Activated CD4-positive, alpha-beta T cell treated with anti-CD3 and anti-CD28 coated beads, Interleukin-2, amount 10 ng/mL, durations not matched to agents 24 days and 14 days (primary cell): ENCODE measurements at places on chromosomes 11 and 22.

DNA sequence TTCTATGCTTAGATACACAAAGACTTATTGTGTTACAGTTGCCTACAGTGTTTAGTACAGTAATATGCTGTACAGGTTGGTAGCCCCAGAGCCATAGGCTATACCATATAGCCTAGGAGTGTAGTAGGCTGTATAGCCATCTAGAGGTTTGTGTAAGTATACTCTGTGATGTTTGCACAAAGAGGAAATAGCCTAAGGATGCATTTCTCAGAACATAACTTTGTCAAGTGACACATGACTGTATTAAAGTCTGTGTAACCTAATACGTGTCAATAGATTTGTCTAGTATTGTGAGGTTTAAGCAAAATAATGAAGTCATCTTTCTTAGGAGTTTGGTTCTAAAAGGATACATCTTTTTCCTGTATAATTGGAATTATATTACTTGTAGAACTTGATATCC is 5.5 kb downstream of the ZC3H12C start:
- DNase-seq: no peak

GRCh38 chr11:64935359-64936081 is at the start of gene GPHA2:
TSS of gene GPHA2 (minus strand) at chr11:64935893. CDS start at chr11:64935460, 433 bp downstream.
- no peak for DNase-seq

GRCh38 chr11:74731301-74732094 is at the start of gene CHRDL2:
TSS of gene CHRDL2 (minus strand) at chr11:74731426. CDS start at chr11:74730888, 538 bp downstream.
- DNase-seq: no peak

DNA sequence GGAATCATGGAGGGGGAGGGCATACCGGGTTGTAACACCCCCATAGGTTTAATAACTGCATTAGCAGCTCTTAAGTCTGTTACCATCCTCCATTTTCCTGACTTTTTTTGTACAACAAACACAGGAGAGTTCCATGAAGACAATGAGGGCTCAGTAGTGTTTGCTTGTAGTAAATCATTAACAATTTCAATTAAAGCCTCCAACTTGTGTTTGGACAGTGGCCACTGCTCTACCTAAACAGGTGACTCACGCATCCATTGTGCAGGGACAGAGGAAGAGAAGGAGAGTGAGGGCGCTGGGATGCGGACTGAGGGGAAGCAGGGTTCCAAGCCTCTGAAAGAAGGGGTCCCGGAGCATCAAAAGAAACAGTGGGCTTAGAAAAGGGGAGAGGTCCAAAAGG is 21.3 kb upstream of the MTNR1B start:
- DNase-seq: no peak

DNA sequence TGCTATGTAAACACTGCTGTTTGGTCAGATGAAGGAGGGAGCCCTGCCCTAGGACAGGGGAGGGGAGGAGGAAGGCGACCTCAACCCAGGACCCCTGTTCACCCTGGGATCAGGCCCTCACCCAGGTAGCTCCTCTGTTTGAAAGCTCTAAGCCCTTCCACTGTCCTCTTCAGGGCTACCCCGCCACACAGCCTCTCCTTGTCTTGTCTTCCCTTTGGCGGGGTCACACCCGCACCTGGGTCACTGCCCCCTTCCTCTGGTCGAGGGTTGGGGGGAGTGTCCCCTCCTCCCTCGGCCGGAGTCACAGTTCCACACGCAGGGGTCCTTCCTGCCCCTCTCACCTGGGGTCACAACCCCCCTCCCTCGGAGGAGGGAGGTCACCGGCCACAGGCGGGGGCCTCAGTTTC is 463 bp upstream of the PTPMT1 start:
- DNase-seq: no peak

DNA sequence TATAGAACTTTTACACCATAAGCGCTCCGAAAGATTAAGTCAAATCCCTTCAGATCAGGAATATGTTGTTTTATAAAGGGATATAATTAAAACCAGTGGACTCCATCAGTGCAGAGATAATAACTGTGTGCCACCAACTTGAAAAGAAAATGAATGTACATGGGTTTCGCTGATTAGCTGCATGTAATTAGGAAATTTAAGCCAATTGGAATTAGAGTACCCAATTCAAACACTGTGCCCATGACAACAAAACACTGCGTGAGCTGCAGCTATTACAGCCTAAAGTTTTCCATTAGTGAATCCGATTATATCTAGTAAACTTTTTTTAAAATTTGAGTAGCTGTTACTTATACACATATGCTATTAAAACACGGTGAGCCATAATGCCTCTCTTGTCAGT is 392.3 kb upstream of the ARHGAP42 start:
- DNase-seq: no peak

DNA sequence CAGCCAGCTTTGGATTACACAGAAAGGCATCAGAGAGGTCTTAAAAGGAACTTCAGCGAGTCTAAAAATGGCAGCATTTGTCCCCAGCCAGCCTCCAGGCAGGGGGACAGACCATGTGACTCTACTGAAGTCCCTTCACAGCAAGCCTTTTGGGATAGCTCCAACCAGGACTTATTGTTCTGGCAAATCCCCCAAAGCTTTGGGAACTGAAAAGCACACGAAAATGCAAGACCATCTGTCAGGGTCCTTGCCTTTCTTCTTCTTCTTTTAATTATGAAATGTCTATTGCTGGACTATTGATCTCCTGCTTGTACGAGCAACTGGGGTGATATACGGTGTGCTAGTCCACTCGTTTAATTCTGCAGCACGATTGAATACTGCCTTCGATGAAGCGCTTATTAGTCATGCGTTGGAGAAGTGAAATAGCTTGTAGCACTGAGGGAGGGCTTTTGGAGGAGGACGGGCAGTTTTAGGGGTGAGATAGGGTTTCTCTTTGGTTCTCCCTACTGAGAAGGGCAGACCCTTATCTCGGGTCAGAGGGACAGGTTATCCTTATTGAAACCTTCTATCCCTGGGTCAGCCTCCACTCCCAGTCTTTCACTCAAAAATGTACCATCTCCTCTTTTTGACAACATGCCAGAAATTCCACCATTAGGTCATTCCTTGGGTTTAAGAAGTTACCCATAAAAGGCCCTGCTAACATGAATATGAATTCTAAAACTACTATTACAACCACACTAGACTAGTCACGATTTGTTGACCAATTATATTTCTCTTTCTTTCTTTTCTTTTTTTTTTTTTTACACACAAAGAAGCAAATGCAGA is 416.4 kb downstream of the MIAT start:
- DNase-seq: no peak

- no peak for DNase-seq
These were observed 63.1 kb upstream of the YWHAH start for GRCh38 chr22:31881200-31881599.

DNA sequence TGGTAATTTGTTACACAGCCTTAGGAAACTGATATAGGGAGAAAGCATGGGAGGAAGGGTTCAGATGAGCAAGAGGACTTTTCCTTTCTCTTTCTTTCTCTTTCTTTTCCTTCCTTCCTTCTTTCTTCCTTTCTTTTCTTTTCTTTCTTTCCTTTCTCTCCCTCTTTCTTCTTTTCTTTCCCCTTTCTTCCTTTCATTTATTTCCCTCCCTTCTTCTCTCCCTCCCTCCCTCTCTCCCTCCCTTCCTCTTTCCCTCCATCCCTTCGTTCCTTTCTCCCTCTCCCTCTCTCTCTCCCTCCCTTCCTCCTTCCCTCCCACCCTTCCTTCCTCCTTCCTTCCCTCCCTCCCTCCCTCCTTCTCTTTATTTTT is 107.8 kb upstream of the LMO1 start:
- no peak for DNase-seq

DNA sequence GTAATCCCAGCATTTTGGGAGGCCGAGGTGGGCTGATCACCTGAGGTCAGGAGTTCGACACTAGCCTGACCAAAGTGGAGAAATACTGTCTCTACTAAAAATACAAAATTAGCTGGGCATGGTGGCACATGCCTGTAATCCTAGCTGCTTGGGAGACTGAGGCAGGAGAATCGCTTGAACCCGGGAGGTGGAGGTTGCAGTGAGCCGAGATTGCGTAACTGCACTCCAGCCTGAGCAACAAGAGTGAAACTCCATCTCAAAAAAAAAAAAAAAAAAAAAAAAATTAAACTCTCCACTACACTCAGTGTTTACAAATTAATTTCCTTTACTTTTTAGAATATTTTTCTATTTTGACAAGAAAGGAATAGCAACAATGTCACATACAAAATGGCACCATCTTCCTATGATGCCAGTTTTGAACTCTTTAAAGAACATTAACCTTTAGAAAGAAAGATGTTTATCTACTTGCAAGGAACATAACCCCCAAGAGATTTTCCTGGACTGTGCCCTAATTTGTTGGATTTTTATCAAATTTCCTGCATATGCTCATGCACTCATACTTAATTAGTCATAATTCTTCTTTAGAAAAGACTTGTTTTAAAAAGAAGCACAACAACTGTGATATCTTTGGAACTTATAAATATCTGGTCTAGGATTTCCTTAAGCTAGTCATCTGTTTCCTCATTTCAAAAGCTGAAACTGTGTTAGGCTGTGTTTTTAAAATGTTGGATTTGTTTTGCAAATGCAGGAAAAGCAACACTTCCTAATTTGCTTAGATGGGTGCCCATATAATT is 22.6 kb upstream of the HIPK3 start:
- no peak for DNase-seq

DNA sequence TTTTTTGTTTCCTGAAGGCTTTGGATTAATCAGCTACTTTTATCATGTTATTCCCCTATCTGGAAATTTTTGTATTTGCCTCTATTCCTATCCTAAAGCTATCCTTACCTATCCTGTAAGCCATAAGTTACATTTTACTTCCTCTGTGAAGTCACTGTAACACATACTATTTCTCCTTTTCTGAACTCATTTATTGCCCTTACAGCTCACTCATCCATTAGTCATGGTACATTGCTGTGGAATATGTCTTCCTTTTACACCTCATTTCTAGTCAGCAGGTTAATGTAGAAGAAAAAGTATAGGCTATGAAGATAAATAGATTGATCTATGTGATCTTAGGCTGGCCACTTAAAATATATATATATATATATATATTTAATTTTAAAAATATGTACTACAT is 28.0 kb downstream of the SWAP70 start:
- DNase-seq: no peak

- no peak for DNase-seq
These were observed 3.4 kb downstream of the DKK3 start for GRCh38 chr11:12005061-12005460.

DNA sequence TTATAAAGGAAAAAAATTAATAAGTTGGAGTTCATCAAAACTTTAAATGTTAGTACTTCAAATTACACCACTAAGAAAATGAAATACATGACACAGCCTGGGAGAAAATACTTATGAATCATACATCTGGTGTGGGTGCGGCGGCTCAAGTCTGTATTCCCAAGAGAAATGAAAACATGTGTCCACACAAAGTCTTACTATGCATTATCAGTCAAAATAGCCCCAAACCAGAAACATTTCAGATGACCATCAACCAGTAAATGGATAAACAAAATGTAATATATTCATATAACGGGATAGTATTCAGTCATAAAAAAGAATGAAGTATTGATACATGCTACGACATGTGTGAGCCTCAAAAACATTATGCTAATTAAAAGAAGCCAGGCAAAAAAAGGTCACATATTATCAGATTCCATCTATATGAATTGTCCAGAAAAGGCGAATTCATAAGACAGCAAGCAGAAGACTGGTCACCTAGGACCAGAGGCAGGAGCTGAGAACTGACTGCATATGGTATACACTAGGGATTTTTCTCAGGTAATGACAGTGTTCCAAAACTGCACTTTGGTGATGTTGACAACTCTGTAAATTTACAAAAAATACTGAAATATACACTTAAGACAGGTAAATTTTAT is 5.3 kb upstream of the AKIP1 start:
- DNase-seq: no peak

GRCh38 chr22:19287076-19287707 is 4.3 kb downstream of the CLTCL1 start:
- DNase-seq: no peak

DNA sequence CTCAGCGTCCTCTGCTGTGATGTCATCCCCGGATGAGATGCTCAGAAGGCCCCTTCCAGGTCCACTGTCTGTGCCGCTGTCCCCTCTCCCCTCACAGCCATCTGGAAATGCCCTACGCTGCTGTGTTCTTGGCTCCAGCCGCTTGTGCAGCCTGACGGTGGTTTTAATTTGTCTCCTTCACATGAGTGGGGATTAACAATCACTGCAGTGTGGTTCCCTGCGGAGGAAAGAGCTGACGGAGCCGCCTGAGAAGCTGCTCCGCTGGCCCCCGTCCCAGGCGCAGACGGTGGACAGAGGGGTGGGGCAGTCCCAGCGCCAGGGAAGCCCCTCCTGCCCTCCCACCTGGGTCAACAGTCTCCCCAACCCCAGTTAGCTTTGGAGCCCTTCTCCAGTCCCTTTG is 67.5 kb upstream of the PHF21B start:
- DNase-seq: no peak

DNA sequence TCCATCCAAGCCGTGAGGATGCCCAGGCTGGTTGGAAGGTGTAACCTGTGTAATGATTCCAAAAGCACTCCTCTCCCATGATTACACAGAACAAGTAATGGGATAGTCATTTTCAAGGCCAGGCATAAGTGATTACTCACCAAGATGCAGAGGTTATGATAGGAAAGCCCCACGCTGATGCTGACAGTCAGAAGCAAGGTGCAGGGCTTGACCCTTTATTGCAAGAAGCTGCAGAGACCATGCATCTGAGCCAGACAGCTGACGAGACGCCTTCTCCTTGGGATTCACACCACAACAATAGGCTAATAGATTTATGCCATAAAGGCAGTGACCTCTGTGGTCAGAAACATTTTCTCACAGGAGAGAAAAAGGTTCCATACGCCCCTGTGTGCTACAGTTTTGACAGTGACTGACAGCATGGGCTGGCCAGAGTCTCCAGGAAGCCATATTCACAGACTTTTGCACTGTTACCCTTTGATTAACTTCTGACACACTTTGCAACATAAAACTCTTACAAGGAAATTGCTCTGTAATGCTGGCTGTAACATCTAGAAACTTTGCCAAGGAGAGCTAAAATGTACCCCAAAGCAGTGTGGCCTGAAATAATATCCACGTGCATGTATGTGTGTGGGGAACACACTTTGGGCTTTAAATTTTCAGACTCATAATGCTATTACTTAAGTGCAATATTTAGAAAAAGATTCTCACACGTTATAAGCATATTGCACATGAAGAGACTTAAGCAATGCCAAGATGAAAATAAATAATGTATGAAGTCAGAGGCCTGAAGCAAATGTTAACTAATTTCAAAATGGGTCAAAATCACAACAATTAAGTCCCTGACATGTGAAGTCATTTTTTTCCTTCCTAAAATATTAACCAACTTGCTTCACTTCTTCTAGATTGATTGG is 1079.0 kb upstream of the TENM4 start:
- DNase-seq: no peak

GRCh38 chr11:74018331-74019005 is 9.6 kb upstream of the UCP3 start:
- peak; percentile 58 for DNase-seq

- no peak for DNase-seq
These were observed 336.2 kb downstream of the ETS1 start for GRCh38 chr11:128251140-128251539.

DNA sequence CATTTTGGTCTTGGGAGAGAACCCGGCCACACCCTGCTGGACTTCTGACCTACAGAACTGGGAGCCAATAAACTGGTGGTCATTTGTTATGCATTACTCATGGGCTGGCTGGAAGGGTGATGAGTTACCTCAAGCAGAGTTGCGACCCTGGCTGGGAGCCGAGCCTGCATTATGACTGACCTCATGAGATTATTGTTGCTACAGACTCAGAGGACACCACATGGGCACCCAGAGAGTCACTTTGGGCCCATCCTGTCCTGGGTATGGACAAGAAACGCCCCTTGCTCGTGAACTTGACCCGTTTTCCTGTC is 531.7 kb downstream of the TBC1D22A start:
- no peak for DNase-seq

GRCh38 chr11:72741429-72741833 is 10.8 kb downstream of the ARAP1 start:
- no peak for DNase-seq
